ENCODE measurements at places on chromosomes 4 and X.
A peak's percentile ranks its signal among the peaks of the same experiment; 100 is the strongest.

- DNase-seq: no peak
Observed at GRCh38 chrX:128616933-128617332, 564.7 kb upstream of the ACTRT1 start.

- no peak for DNase-seq
Observed at GRCh38 chr4:106717091-106717490, 319.0 kb downstream of the DKK2 start.

GRCh38 chr4:159071178-159071968 lies 31.5 kb upstream of the RAPGEF2 start:
- no peak for DNase-seq

- DNase-seq: no peak
Observed at GRCh38 chrX:29555465-29556091, 659.8 kb upstream of the MAGEB2 start.

GRCh38 chrX:148728901-148729300 lies 228.5 kb downstream of the AFF2 start:
- DNase-seq: no peak

GRCh38 chrX:20452487-20452886 lies 185.8 kb upstream of the RPS6KA3 start:
- no peak for DNase-seq

- no peak for DNase-seq
Observed at GRCh38 chr4:53960843-53961242, 103.6 kb downstream of the CHIC2 start.

- DNase-seq: no peak
Observed at GRCh38 chr4:78543424-78544125, 8.0 kb upstream of the ANXA3 start.

DNA sequence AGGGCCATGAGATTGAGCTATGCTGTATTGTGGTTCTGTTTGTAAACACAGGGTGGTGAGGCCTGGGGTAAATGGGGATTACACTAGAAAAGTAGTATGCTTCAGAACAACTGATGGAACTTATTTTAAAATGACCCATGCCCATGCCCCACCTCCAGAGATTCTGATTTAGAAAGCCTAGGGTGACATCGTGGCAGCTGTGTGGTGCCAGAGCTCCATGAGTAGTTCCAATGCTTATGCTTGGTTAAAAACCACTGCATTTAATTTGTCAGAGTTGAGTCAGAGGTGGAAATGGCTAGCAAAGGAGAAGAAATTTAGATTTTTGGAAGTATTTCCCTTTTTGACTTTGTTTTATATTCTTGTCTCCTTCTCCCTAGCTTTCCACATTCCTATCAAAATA lies 63.4 kb upstream of the PDE5A start:
- DNase-seq: no peak

- no peak for DNase-seq
Observed at GRCh38 chrX:81996166-81996565, 794.3 kb downstream of the SH3BGRL start.

DNA sequence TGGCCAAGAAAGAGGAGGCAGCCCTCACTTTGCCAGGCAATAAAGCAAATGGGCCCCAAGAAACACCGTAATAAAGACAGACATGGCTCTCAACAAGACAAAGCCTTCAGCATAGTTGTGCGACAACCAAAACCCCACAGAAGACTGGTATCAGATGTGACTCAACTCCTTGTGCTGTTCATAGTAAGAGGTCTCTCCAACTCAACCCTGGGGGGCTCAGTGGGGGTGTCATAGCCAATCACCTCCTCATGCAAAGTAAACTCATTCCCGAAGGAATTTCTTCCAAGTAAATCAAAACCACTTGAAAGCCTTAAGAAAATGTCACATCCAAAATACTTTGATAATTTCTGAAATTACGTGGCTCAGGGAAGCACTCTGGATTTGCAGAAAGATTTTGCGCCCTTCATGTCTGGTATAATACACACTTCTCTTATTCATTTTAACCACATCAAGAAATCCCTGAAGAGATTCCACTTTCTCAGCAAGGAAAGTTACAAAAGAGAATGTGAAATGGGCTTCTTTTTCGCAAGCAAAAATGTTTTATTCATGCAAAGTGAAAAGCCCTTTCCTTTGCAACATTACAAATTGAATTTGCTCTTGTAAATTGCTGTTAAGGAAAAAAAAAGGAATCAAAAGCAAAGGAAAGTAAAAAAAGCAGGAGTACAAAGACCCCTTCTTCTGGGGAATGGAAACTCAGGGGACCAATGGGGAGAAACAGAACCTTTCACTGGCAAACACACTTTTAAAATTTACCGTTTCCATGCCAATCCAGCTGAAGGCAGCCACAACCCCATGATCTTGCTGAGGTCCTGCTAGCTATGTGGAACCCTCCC lies 137.4 kb downstream of the NSUN7 start:
- no peak for DNase-seq

GRCh38 chr4:118973295-118973694 lies 84.6 kb downstream of the SYNPO2 start:
- no peak for DNase-seq

- DNase-seq: no peak
Observed at GRCh38 chrX:35101901-35102300, 159.3 kb downstream of the FAM47B start.

GRCh38 chr4:14254252-14254651 lies 626.7 kb upstream of the BOD1L1 start:
- DNase-seq: no peak

- no peak for DNase-seq
Observed at GRCh38 chr4:21952549-21952948, 4.0 kb upstream of the KCNIP4 start.

GRCh38 chrX:3584415-3584996 lies 128.9 kb downstream of the PRKX start:
- DNase-seq: no peak

DNA sequence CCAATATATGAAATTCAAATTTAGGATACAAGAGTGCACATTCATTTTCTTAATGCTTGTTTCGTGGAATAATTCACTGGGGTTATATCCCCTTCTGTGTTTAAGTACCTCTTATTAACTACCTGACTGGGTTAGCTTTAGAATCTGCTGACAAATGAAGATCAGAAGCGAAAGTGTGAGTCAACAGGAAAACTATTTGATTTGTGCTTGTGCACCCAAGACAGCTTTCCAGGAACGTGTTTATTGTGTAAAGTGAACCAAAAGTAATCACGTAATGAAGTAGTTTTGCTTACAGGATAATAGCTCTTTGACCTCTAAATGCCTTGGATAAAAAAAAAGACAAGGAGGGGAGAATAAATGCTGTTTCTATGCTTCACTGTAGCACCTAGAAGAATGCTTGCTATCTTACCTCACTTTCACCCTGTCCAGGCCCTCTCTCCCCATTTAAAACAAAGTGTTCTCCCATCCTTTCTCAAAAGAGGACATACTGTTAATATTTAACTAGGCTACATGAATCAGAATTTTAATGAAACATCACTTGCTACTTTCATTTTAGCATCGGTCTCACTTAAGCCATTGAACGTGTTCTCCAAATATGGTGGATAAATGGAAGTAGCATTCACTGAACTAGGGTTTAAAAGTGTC lies 141.9 kb downstream of the THOC2 start:
- no peak for DNase-seq

GRCh38 chr4:92969650-92970379 lies 666.0 kb downstream of the GRID2 start:
- no peak for DNase-seq

- DNase-seq: no peak
Observed at GRCh38 chr4:833156-833555, 7.2 kb upstream of the CPLX1 start.

GRCh38 chrX:130769835-130770234 lies 133.2 kb downstream of the ENOX2 start:
- no peak for DNase-seq

GRCh38 chr4:156898373-156899117 lies 73.1 kb downstream of the PDGFC start:
- no peak for DNase-seq

DNA sequence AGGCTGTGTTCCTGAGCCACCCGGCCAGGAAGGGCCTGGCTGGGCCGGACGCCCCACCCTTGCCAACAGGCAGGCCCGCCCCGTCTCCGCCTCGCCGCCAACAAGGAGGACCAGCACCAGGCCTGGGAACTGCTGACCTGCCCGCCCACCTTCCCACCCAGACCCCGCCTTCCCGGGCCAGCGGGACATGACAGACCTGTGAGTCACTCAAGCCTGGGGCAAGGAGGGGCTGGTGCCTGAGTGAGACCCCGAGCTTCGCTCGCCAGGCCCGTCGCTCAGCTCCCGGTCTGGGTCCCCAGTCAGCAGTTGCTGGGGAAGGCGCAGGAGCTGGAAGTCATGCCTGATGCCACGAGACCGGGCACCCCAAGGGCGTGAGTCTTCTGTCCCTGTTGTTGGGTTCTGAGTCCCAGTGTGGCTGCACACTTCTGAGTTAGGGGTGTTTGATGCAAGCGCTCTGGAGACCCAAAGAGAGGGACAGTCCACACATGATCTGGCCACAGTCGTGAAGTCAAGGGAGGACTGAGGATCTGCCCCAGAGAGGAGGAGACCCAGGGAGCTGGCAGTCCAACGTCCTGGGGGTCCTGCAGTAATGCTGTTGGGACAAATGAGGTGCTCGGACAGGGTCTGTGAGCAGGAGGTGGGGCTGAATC lies at the start of gene DNASE1L1:
TSS of gene DNASE1L1 (minus strand) at position 33 of the 650 bp plus-strand sequence. CDS start 3,686 bp downstream, outside the sequence.
- DNase-seq: peak; percentile 27

DNA sequence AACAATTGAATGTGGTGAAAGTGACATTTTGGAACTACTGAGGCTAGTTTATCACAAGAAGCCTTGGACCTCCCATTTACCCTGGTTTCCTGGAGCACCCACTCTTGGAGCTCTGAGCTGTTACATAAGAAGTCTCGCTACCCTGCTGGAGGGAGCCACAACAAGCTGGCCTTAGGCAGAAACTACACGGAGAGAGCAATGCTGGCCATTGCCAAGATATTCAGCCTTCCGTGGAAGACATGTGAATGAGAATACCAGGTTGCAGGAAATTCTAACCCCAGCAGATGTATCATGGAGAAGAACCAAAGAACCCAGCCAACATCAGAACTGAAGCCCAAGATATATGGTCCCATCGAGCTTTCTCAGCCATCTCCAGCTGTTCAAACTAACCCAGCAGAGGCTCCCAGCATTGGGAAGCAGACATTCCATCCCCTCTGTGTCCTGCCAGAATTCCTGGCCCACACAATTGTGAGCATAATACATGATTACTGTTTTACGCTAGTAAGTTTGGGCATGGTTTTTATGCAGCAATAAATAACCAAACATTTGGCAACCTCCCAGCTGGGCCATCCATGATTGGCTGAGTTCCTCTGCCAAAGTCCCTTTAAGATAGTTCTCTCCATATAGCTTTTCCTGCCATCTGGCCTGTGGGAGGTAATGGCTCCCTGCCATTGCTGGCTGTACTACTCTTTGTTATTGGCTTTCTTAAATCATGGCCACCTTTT lies 17.9 kb upstream of the PDE5A start:
- DNase-seq: no peak

- DNase-seq: no peak
Observed at GRCh38 chr4:61468024-61468720, 268.0 kb downstream of the ADGRL3 start.

- DNase-seq: no peak
Observed at GRCh38 chrX:109879991-109880390, 122.9 kb upstream of the TMEM164 start.

DNA sequence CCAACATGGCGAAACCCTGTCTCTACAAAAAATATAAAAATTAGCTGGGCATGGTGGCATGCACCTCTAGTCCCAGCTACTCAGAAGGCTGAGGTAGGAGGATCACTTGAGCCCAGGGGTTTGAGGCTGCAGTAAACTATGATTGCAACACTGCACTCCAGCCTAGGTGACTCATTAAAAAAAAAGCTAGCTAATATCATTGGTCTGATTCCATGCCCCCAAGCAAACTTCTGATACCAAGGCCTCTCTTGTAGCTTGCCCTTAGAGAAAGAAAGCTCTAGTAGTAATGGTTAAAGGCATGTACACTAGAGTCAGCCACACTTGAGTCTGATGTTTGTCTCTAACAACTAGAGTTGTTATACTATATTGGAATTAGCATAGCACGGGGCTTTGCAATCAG lies 32.6 kb upstream of the PHF8 start:
- no peak for DNase-seq

GRCh38 chr4:118287711-118288451 lies 64.9 kb downstream of the PRSS12 start:
- DNase-seq: no peak

DNA sequence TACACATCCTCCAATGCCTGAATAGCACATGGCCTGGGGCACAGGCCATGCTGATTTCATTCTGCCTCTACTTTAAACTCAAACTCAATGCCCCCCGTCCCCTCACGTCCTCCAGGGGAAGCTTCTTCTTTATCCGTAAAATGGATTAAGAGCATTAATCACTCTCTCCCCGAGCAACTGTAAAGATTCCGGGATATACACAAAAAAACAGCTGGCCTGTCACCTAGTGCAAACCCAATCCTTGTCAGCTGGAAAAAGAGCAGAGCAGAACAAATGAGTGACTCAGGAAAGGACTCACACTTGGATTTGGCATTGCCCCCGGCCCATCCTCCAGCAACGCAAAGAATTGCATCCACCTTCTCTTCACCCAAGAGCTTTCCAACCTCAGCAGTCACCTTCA lies 7.8 kb downstream of the QDPR start:
- DNase-seq: no peak

DNA sequence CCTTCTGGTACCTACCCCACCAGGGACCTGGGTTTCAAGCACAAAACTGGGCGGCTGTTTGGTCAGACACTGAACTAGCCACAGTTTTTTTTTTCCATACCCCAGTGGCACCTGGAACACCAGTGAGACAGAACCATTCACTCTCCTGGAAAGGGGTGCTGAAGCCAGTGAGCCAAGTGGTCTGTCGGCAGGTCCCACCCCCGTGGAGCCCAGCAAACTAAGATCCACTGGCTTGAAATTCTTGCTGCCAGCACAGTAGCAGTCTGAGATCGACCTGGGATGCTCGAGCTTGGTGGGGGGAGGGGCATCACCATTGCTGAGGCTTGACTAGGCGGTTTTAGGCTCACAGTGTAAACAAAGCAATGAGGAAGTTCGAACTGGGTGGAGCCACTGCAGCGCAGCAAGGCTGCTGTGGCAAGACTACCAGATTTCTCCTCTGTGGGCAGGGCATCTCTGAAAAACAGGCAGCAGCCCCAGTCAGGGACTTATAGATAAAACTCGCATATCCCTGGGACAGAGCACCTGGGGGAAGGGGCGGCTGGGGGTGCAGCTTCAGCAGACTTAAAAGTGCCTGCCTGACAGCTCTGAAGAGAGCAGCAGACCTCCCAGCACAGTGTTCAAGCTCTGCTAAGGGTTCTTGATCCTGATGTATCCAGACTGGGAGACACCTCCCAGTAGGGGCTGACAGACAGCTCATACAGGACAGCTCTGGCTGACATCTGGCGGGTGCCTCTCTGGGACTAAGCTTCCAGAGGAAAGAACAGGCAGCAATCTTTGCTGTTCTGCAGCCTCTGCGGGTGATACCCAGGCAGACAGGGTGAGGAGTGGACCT lies 223.0 kb downstream of the COX18 start:
- DNase-seq: no peak

- peak; percentile 32 for DNase-seq
Observed at GRCh38 chrX:16711893-16712547, 449 bp downstream of the CTPS2 start.

GRCh38 chr4:171896426-171896825 lies 83.2 kb downstream of the GALNTL6 start:
- DNase-seq: no peak
